Stimulated activated CD8-positive, alpha-beta memory T cell treated with anti-CD3 and anti-CD28 coated beads, Interleukin-4, amount 100 ng/mL, for 1 hour (primary cell): ENCODE measurements at places on chromosomes 13 and 19.

GRCh38 chr13:31175847-31176532, 14.3 kb upstream of the HSPH1 start:
- DNase-seq, result no peak

DNA sequence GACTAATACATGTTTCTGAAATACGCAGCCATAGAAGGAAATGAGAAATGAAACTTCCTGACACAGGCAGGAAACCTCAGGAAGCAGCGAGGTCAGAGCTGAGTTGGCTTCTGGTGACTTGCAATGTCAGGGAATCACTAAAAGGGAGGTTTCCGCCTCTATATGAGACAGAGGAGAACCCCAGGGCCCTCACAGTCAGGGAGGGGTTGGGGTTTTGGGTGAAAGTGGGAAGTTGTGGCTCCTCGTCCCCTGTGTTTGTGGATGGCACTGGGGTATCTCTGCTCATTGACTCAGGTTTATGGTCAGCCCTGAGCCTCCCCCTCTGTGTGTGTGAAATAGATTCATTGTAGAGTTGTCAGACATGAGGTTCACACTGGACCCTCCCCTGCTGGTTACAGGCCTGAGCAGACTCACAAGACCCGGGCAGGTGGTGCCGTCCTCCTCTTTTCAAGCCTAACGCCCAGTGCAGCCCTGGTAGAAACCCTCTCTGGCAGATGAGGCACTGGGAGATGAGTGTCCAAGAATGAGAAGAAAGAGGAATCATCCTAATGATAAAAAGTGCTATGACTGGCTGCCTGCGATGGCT, 5.5 kb upstream of the LILRA6 start:
- DNase-seq, result no peak

GRCh38 chr13:60329221-60329923, 67.6 kb upstream of the TDRD3 start:
- DNase-seq, result no peak

DNA sequence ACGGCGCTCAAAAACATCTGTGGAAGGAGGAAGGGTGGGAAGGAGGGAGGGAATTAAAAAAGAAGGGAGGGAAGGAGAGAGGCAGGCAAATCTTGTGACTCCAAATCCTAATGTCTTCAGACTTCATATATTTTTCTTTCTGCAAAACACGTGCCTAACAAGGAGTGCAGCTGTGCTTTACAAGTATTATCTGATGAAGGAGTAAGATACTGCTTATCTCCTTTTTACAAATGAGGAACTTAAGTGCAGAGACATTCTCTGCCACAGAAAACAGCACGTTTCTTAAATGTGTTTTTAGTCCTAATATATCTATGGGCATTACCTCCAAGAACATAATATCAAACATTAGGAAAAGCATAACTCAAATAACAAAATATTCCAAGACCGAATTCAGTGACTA, 6.5 kb downstream of the FLT3 start:
- DNase-seq, result no peak

- no peak for DNase-seq
Measured at GRCh38 chr13:41465898-41466320, 8.6 kb downstream of the RGCC start.
